ENCODE measurements at places on chromosomes 11 and 22.

DNA sequence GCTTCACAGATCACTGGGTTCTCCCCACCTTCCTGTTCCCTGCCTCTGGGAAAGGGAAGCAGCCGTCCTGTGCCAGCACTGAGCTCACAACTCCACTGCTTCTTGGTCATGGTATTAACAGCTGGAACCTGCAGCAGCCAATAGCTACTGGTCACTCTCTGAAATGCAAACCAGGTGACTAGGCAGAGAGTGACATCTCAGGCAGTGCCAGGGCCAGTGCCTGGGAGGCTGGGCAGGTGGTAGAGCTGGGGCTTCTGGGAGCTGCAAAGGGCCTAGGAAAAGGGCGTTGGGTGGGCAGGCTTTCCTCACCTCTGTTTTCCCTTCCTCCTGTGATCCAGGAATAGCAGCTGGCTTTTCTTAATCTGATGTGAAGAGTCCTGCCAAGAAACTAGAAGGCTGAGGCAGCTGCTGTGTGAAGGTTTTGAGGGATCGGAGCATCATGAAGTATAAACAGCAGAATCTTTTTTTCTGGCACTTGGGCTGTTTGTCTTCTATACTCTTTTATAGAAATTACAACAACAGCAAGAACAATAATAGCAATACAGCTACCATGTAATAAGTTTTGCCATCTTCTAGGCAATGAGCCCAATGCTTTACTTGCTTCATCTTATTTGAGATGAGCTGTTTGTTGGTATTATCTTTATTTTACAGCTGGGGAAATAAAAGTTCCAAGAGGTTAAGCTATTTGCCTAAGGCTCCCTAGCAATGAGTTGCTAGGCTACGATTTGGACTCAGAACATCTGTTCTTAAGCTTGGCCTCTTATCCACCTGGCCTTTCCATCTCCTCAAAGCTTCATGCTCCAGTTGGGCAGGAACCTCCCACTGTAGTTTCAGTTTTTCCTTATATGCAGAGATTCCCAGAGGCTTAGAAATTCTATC is 22.0 kb upstream of the CD44 start:
- no peak for DNase-seq

DNA sequence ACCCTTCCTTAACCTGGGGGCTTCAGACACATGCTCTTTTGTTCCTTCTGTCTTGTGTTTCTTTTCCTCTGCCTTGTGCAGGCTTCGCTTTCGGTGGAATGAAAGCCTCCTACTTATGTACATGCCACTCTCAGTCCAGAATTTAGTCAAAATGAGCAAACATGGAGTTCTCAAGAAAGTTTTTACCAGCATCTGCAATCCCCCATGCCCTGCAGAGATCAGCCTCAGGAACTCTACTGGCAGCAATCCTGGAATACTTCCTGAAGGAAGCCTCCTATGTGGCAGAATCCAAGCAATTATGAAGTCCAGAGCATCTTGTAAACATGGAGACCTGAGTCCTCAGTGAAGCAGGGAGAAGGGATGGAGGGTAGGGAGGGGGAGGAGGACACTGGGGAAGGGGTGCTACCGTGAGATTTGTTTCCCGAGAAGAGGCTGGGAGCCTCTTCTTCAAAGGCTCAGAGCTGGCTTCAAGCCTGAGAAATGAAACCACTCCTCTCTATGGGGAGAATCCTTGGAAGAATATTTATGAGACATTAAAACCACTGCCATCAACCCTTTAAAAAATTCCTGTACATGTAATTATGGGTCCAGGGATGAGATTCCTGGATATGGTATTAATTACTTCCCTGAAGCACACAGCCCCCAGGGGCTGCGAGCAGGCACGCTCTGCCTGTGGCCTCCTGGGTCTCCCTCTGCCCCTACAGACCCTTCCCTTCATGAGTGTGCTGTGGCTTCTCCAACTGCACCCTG is 58.4 kb downstream of the TENM4 start:
- no peak for DNase-seq

- no peak for DNase-seq
Observed at GRCh38 chr11:94800414-94800813, 32.3 kb downstream of the AMOTL1 start.

DNA sequence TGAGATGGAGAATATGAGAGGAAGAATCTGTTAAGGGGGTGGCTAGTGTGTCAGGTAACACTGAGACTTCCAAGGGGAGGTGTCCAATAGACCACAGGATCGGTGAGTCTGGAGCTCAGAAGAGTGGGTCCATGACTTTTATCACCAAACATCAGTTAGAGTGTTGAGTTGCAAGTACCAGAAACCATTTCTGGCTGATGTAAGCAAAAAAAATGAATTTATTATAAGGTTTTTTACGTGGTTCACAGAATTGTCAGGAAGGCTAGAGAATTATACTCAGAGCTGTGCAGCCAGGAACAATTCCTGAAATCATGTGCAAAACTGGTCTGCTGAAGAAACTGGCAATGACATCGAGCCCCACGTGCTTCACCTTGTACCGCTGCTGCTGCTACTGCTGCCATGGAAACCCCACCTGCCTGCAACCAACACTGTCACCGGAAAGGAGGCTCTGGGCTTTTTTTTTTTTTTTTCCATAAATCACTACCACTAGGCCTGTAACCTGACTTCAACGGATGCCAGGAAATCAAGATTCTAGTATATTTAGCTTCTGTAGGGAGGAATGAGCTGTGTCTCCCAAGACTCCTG is 16.6 kb upstream of the STK33 start:
- no peak for DNase-seq

- no peak for DNase-seq
Observed at GRCh38 chr11:75191330-75191717, 40.4 kb downstream of the SLCO2B1 start.

DNA sequence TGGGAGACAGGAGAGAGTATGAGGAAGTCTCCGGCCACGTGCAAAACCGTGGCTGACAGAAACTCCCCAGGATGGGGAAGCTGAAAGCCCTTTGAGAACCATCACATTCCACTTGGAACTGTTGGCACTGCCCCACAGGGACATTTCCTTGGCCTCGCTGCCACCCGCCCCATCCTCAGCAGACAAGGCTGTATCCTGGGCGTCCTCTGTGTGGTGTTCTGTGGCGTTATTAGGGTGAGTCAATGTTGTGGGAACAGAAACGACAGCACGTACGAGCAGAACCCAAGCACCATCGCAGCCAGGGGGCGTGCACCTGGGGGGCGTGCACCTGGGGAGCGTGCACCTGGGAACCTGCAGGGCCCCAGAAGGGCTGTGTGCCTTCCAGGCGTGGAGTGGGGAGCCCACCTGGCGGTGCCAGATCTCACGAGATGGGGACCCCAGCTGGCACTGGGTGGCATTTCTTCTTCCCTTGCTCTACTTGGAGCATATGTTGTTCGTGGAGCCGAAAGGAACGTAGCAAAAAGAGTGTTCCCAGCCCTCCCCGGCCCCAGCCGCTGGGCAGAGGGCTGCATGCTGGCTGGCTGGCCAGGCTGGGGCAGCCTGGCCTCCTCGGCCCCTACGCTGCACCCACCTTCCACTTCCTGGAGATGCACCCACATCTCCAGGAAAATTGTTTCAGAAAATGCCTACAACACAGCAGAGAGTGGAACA is 35.4 kb downstream of the NFAM1 start:
- no peak for DNase-seq

GRCh38 chr11:45974806-45975205 is 52.4 kb downstream of the LARGE2 start:
- no peak for DNase-seq

DNA sequence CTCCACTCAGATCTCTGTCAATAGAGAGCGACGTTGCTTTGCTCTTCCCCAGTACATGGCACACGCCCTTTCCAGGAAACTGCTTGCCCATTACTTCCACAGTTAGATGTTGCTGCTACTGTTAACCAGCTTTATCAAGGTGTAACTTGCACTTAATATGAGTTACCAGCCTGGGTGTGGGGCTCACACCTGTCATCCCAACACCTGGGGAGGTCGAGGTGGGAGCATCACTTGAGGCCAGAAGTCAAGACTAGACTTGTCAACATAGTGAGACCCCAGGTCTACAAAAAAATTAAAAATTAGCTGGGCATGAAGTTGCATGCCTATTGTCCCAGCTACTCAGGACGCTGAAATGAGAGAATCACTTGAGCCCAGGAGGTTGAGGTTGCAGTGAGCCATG is 177.1 kb upstream of the B3GAT1 start:
- DNase-seq, result no peak

- DNase-seq, result no peak
Observed at GRCh38 chr11:132054822-132055221, 684.4 kb downstream of the NTM start.

DNA sequence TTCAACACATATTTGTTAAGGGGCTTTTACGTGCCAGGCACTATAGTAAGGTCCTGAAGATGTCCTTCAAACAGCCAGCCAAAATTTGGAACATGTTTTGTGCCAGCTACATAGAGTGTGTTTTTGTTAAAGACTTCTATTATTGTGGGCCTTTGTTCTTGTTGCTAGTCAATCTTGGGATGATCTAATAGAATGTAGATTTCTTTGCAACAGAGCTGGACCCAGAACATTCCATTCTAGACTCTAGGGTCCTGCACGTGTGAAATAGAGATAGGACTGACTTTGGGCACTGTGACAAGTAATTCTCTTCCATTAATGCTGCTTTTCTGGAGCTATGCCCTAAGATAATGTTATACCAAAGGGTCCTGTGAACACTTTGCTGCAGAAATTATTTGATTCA is 16.9 kb upstream of the IPO7 start:
- DNase-seq, result no peak

DNA sequence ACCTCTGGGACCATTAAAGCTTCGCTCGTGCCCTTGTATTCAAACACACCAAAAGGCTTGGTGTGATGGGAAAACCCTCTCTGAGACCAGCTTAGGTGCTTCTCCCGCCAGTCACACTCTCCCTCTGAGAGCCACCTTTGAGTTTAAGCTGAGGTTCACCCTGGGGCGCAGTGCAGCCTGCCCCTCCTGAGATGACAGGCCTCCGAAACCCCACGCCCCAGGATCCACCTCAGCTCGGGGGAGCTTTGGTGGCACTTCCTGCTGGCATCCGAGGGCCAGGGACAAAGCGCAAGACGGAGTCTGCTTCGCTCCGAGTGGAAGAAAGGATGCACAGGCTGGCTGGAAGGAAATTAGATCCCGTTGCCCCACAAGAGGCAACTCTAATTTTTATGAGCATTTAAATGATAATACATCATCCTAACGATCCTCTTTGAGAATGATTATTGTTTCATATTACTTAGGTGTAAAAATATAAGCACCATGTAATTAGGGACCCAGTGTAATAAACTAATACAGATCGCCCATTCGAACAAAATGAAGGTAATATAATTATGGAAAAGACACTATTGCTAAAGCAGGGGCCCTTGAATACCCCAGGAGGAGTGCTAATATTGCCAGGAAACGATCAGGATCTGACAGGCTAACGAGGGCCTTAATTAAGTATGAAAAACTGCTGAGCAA is 134.7 kb downstream of the CEP164 start:
- DNase-seq, result no peak

GRCh38 chr11:74937696-74938475 is 11.0 kb downstream of the XRRA1 start:
- DNase-seq, result no peak

GRCh38 chr11:47509077-47509536 is 43.8 kb downstream of the CELF1 start:
- DNase-seq, result no peak

GRCh38 chr11:73024639-73025038 is 117.5 kb downstream of the FCHSD2 start:
- DNase-seq, result no peak

- no peak for DNase-seq
Observed at GRCh38 chr11:60810569-60810968, 25.4 kb downstream of the MS4A10 start.

GRCh38 chr22:46653596-46653995 is 33.4 kb downstream of the GRAMD4 start:
- no peak for DNase-seq

GRCh38 chr11:104046331-104046730 is 9.9 kb downstream of the DDI1 start:
- no peak for DNase-seq

GRCh38 chr22:31210556-31211421 is 1.3 kb upstream of the LIMK2 start:
- no peak for DNase-seq

- no peak for DNase-seq
Observed at GRCh38 chr22:49531368-49531791, 296.3 kb downstream of the BRD1 start.

DNA sequence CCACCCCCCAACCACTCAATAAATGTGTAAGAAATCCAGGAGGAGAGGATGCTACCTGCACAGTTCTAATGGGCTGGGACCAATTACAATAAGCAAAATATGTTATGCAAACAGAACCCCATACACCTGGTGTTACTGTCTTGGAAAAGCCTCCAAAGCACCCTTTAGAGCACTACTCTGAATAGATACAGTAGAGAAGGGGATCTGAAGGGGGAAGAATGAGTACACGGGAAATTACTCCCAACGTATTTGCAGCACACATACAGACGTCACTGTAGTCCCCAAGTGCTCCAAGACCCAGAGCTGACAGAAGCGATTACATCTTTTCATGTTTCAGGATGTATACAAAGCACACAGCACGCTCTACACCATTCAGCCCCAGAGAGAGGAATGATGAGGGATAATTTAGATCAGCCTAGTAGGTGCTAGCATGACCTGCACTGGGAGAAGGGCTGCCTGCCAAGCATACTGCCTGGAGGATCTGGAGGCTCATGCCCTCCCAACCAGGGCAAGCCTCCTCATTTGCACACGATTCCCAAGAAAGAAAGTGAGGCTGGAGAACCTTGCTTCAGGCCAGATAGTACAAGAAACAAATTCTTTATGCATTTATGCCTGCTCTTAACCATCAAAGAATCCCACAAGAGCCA is 63.8 kb downstream of the AMBRA1 start:
- DNase-seq, result no peak

DNA sequence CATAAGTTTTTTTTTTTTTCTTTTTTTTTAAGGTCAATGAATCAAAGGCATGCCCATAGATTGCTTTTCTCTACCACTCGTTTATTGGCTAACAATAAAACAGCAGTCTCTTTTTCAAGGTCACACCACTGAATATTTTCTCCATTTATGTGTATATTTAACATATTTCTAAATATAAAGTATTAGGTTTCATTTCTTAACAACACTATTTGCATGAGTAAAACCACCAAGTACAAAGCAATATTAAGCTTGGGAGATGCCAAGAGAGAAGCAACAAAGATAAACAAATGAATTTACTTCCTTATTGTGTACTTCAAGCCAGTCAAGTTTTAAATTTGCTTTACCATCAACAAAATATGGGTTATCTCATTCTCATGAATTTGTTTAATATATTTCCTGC is 708.9 kb upstream of the CCDC179 start:
- no peak for DNase-seq

DNA sequence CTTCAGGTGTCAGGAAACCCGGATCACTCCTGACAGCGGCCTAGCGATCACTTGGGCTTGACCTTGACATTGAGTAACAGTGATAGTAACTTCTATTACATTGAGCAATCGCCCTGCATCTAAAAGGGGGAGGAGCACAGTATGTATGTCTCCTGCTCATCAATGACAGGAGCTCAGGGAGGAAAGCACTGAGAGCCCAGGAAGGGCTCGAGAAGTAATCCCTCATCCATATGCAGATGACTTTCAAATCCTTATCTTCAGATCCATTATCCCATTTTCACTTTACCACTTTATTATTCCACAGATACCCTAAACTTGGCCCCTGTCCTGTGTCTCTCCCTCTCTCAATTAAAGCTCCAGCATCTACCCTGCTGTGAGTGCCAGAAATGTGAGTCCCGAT is 47.8 kb downstream of the ABTB2 start:
- DNase-seq, result no peak

Data from effector CD4-positive, alpha-beta T cell (primary cell).